ENCODE measurements at places on chromosomes 1 and 21.
A peak's percentile ranks its signal among the peaks of the same experiment; 100 is the strongest.

DNA sequence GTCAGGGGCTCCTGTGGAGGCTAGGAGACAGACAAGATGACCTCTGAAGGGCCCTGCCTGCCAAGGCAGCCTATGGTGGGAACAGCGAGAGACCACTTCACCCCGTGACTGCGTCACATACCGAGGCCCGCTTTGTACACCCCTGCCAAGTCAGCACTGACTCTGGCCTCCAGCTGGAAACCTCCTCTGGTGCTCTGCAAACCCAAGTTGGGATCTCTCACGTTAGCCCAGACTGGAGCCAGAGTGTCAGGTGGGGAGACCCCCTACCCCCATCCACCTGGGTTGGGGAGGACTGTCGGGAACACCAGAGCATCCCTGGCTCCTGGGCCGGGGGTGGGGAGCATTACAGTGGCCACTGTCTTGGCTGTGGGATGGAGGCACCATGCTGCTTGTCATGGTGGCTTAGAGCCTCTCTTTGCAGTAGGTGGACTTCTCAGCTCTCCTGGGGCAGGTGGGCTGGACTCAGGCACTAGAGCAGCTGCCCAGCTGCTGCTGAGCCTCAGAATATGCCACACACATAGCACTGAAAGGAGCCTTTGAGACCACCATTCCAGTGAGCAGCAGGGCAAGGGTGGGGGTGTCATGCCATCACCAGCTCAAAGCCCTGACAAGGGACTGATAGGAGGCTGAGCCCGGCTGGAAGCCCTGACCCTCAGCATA, 50.4 kb downstream of the ELK4 start:
- no peak for DNase-seq

DNA sequence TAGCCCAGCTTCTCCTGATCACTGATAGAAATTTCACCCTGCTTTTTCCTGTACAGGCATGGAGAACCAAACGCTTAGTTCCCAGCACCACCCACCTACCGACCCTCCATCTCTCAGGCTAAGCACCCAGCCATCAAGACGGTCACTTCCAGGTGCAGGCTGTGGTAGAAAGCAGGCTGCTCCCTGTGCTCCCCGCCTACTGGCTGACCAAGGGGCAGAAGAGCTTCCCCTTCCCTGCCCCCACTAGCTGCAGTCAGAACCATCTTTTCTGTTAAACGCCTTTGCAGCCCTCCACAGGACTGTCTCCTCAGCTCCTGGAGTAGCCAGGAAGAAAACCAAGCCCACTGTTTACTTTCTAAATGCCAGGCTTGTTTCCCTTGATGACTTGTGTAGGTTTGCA, 23.0 kb downstream of the SPATA46 start:
- no peak for DNase-seq

GRCh38 chr1:32715901-32716311, 13.3 kb upstream of the SYNC start:
- peak; percentile 38 for DNase-seq

DNA sequence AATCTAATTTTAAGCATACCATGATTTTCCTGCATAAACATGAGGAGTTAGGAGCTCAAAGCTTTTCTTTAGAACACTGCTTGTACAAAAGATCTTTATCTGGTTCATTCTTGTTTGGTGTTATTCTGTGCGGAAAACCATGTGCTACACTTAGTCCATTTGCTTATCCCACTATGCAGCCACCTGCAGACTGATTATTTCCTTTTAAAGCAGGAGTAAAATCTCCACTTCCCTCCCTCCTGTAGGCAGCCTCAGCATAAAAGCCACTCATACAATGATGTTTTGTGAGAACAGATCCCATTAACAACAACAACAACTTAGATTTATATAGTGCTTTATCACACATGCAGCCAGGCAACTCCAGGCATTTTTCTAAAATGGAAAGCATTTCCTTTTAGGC, 355.3 kb upstream of the NEGR1 start:
- no peak for DNase-seq

GRCh38 chr1:227734546-227734855, 601 bp downstream of the JMJD4 start:
- no peak for DNase-seq

DNA sequence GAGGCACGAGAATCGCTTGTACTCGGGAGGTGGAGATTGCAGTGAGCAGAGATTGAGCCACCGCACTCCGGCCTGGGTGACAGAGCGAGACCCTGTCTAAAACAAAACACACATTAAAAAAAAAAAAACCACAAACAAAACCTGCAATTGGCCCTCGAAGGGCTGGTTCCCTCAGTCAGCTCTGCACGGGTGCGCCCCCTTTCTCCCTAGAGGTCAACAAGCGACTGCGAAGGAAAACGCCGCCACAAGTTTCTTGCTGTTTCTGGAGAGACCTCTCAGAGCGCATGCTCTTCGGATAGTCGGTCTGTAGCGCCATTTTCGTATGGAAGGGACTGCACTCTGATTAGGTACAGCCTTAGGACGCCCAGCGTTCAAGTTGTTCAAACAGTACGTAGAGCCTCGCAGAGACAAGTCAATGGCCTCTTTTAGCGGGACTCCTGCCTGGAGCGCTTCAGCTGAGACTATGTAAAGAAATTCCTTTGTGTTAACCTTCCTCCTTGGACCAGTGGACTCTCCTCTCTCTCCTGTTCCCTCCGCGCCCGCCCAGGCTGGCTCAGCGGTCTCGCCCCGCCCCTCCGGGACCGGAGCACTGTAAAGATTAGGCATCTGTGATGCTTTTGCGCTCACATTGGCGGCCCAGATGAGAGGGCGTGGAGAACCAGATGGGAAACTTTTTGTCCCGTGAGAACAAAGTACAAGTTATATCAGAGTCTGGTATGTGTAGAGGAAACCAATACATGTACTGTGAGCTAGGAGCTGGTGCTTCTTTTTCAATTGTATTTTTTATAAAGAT, 1.0 kb upstream of the CDC14A start:
- DNase-seq = peak; percentile 87

DNA sequence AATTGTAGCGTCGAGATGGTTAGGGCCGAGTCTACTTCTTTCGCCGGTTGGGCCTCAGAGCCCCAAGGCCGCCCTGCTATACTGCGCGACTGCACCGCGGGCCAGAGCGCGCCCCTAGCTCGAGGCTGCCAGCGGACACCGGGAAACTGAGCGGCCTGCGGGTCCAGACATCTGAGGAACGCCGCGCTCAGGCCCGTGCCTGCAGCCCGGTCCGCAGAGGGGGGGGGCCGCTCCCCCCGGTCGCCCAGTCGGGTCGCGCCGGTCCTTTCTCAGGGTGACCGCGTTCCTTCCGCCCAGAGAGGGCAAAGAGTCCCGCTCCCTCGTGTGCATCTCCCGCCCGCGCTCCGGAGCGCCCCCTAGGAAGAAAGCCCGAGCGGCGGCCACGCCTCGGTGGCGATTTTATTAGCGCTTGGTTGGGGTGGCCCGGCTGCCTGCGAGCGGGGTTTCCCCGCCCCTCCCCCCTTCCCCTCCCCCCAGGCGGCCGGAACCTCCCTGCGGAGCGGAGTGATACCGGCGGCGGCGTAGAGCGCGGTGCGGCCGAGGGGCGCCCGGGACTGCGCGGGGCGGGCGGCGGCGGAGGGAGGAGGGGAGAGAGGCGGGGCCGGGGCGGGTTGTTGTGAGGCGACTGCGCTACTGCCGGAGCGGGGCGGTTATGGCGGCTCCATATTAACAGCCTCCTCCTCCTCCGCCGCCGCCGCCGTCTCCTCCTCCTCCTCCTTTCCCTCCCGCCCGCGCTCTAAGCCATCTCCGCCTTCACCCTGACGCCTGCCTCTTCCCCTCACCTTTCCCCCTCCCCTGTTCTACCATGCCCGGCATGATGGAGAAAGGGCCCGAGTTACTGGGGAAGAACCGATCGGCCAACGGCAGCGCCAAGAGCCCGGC, at the start of gene RCOR3:
Gene RCOR3, plus strand, starts transcription at position 611 of the 882 bp plus-strand sequence. Its CDS starts 195 bp downstream, at position 806.
- DNase-seq = peak; percentile 94

Data from foreskin fibroblast (primary cell).